Muscle of arm (tissue), 14 donors: ENCODE measurements at places on chromosomes 12 and 14.
A peak's percentile ranks its signal among the peaks of the same experiment; 100 is the strongest.

GRCh38 chr12:62371661-62372060 lies 95.0 kb upstream of the MON2 start:
- DNase-seq = no peak

GRCh38 chr12:117679776-117680175 lies 289.0 kb downstream of the KSR2 start:
- DNase-seq = no peak

DNA sequence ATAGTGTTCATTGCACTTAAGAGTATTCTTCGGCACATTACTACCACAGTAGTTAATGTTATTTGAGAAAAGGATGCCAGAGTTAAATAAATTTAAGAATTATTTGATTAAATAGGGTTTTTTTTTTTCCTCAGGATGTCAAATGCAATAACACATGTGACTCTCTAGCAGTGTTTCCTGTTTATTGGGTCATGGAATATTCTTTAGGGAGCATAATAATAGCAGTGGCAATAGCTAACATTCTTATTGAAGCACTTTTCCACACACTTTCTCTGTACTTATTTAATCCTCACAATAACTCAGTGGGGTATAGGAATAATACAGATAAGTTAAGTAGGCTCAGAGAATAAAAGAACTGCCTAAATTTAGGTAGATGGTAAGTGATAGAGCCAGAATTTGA lies 44.3 kb downstream of the SCYL2 start:
- DNase-seq = no peak

DNA sequence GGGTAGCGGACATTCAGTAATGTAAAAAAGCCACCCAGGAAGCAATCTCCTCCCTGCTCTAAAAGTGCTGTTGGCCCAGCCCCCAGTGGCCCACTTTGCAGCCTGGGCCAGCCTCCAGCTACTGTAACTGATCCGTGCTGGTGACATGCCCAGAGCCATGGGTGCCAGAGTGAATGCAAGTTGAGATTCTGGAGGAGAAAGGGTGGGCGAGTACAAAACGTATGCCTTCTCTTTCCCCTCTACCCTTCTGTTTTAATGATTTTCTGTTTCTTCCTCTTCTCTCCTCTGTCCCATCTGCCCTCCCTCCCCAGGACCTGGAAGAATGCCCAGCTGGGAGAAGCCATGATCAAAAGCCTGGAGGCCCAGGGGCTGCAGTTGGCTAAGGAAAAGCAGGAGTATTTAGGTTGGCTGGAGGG lies 16.9 kb downstream of the PLEKHD1 start:
- DNase-seq = peak; percentile 54

GRCh38 chr14:63564318-63564717 lies 21.1 kb upstream of the PPP2R5E start:
- DNase-seq = no peak

DNA sequence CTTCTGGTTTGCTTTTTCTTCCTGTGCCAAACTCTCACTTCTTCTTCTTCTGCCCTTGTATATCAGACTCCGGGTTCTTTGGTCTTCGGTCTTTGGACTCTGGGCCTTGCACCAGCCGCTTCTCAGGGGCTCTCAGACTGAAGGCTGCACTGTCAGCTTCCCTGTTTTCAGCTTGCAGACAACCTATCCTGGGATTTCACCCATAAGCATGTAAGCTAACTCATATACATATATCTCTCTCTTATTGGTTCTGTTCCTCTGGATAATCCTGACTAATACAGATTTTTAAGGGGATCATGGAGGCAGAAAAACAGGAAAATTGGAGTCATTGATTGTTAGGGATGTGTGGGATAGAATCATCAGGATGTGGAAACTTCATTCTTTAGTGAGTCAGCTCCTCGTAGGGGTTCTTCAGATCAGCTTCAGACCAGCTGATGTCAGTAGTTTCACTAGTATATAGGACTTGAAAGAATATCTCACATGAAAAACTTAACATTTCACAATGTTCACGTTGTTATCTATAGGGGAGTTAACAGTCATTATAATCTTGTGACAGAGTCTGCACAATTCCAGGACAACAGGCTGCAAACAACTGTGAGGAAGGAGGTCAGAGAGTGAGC lies 102.9 kb downstream of the RASSF9 start:
- DNase-seq = no peak

DNA sequence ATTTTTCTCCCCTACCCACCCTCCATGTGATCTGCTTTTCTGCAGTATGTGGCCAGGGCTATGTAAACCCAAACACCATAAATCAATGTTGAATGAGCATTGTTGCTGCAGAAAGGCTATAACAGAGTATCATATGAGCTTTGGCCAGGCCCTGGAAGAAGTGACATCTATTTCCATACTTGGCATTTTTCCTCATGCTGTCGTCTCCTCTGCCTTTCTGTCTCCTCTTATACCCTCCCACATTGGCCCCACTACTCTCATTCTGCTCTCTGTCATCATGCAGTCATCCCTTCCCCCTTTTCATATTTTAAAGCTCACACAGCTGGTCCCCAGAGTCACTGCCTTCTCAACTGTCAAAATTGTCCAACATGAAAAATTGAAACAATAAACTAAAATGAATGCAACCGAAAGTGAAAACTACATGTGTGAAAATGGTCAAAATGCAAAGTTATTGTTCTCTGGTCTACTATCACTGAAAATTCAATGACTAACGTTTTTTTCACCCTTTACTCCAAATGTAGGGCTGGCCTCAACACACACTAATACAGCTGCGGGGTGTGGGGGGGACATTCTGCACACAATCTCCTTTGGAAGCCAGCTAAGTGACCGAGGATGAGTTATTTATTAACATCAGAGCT lies 290.7 kb upstream of the TMPO start:
- DNase-seq = no peak

GRCh38 chr14:60632777-60633176 lies 16.5 kb downstream of the SIX1 start:
- no peak for DNase-seq

GRCh38 chr14:91173221-91173670 lies 59.4 kb downstream of the DGLUCY start:
- peak; percentile 86 for DNase-seq

GRCh38 chr14:59332727-59333126 lies 132.5 kb downstream of the GPR135 start:
- peak; percentile 49 for DNase-seq

DNA sequence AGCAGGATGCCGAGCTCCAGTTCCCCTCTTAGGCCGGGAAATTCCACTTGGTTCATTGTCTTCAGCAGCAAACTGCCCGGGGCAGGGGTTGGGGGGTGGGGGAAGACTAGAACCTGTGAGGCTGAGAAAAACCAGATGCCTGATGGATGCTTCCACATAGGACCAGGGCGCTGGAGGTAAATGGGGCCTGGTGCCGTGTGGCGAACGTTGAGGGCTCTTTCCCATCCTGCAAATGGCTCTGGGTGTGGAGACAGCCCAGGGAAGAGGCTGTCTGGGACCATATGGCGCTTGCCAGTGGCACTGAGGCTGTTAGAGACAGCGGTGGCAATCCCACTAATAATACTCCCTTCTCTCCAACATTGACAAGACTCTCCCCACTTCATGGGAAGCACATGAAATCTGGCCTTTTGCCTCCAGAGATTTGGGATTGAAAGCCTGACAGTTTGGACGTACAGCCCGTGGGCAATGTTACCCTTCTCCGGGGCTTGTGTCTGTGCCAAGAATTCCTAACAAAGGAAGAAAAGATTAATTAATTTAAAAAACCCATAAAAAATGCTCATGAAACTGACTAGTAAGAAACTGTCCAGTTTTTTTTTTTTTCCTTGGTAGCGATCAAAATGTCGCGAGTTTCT lies 44.5 kb downstream of the MAP1LC3B2 start:
- DNase-seq = no peak

GRCh38 chr14:25003537-25003936 lies 46.4 kb downstream of the STXBP6 start:
- DNase-seq = no peak

DNA sequence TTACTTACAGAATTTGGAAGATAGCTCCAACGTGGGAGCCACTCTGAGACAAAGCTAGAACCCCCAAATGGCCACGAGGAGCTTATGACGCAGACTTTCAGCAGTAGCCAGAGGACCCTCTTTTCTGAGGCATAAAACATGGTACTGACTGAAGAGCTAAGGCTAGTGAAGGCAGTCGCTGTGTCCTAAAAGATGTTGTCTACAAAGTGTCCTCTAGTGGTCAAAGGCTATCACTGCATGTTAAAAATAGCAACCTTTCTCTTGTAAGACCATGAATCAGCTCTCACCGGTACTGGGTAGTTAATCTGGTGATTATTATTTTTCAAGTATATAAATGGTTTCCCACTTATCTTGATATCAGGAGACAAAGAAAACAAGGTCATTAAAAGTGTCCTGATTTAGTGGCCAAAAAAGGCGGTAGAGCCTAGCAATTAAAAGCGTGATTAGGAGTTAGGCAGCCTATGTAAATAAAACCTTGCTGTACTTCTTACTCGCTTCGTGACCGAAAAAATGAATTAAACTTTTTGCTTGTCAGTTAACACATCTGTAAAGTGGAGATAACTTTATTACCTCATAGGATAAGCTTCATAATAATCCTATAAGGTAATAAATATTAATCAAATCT lies 47.0 kb upstream of the LGR5 start:
- DNase-seq = peak; percentile 33

GRCh38 chr14:70515811-70516210 lies 19.0 kb downstream of the ADAM20 start:
- DNase-seq = no peak

- no peak for DNase-seq
Observed at GRCh38 chr12:54502485-54502884, 4.9 kb downstream of the NCKAP1L start.

GRCh38 chr14:95876761-95877538 lies at the start of gene TUNAR:
Gene TUNAR, plus strand, starts transcription at chr14:95876832.
- DNase-seq = no peak

GRCh38 chr14:67562776-67563150 lies 29.7 kb downstream of the PLEKHH1 start:
- no peak for DNase-seq

DNA sequence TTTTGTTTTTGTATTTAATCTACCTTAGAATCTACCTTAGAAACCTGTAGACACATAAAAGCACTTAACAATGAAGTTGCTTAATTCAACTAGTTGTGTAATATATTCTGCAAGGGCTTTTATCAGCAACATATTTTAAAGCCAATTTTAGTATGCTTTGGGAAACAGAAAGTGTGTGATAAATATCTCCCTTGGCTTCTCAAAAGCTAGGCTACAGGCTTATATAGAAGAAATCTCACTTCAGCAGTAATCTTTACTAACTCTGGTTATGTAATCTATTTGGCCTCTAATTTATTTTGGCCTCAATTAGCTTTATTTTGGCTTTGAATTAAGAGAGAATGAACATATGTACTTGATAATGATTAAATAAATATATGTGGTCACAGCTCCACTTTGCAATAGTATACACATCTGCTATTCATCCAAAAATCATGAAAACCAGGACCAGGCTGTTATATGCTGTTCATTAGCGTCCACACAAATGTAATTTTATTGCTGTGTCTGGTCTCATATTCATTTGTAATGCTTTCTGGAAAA lies 37.2 kb downstream of the LRP6 start:
- peak; percentile 24 for DNase-seq

DNA sequence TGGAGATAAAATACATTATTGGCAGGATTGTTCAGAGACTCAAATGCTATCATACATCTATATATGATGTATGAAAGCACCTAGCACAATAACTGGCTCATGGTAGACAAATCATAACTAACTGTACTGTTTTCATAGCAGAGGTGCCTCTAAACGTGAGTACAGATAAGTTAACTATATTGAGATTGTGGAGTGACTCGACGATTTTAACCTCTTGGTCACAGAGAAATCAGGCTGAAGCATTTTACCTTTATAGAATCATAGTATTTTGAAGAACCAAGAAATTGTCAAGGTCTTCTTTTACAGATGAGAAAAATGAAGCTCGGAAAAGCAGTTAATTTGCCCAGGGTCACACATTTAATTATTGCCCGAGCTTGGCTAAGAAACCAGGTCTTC lies 666 bp upstream of the DERA start:
- DNase-seq = no peak

- no peak for DNase-seq
Observed at GRCh38 chr12:24615967-24616411, 332.9 kb downstream of the BCAT1 start.

DNA sequence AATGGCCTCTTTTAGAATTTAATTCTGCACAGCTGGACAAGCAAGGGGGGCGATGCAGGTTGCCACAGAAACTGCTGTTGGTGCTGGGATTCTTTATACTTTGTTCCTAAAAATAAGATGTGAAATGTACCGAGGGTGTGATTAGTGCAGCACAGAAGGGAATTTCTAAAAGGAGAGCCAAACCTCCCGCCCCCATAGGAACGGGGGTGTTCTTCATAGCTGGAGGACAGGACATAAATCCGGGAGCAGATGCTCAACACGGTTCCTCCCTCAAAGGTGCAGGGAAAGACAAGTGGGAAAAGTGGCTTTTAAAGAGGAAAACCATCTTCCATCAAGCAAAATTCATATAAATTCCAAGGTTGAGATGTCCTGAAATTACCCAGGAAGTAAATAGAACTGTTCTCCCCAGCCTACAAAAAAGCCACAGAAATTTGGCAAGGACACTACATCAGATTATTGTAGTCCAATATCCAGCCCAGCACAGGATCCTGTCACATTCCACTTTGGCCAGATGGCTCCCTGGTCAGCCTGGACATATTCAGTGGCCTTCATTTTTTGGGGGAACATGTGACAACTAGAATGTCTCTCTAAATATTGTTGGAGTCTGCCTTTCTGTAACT lies 51.4 kb upstream of the TMX1 start:
- DNase-seq = no peak

DNA sequence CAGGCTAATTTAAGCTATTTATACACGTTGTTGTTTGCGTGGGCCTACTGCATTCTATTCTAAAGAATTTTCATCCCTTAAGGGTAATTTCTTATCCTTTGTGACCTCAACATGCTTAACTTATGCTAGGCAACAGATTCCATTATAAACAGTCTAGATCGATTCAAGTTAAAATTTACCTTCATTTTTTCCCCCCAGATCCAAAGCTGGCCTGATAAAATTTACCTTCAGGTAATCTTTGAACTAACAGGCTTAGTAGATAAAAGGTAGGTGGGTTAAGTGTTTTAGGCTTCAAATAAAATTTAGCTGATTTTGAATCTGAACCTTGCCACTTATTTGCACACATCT lies 389 bp upstream of the CCNB1IP1 start:
- no peak for DNase-seq

DNA sequence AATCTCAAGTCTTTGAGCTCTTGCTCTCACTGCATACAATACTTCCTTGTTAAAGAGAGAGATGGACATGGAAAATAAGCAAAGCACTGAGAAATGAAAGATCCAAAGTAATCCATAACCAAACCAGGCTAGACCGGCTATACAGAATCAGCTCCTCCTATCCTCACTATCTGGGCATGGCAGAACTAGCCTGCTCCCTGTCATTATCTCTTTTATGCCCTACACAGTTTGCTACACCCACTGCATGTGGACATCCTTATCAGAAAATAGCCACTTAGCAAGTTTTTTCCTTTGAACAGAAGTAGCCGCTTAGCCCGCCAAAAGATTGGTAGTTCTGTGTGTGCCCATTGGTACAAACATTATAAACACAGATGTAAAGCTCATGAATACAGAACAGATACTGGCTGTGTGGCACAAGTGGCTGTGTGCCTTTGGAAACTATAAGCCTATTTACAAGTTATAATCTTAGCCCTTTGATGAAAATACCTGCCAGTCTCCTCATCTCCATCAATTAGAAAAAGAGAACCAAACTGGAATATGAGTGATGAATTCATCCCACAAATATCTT lies 34.7 kb downstream of the SPTB start:
- no peak for DNase-seq

- no peak for DNase-seq
Observed at GRCh38 chr12:42807251-42807650, 217.7 kb upstream of the PRICKLE1 start.

- no peak for DNase-seq
Observed at GRCh38 chr14:101018561-101019290, 115.2 kb upstream of the RTL1 start.

GRCh38 chr14:22588526-22589095 lies 413 bp downstream of the DAD1 start:
- no peak for DNase-seq
